ENCODE measurements at places on chromosomes 1 and 21. TPM values are rescaled to one million over a fixed set of nuclear protein-coding genes. Genes with fewer than 3 reads are reported as not detected.

Gene SLC25A24
- 41.1 TPM for total RNA-seq

Gene LCE3A
- total RNA-seq: not detected

DNA sequence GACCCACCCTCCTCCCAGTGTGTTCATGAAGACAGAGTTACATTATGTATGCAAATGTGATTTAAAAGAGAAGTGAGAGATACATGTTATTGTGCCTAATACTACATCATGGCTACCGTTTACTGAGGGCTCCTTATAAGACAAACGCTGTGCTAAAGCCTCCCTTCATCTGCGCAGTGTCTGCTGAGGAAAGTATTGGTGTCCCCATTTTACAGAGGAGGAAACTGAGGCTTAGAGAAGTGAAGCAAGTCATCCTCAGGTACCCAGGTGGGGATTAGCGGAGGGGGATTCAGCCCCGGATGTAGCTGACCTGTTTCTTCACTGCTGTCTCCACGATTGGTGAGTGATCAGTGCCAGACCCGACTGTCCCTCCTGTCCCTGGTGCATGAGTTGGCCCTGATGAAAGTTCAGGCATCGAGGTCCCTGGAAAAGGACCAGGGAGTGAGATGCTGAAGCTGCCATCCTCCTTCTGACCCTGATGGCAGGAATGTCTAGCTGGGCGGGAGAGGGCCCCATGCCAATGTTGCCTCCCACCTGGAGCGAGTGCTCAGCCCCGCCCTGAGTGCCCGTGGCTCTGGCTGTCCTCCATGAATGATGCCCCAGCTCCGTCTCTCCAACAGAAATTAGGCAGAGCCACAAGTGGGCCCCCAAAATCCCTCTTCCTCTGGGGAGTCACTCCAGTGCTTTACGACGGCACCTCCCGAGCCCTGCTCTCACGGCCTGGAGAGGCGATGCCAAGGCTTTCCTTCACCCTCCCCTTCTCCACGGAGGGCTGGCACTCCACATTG is 204.7 kb downstream of the KAZN start:
- DNase-seq: no peak

- DNase-seq: no peak
These were observed 568.3 kb upstream of the ADGRL2 start for GRCh38 chr1:81232420-81232819.

DNA sequence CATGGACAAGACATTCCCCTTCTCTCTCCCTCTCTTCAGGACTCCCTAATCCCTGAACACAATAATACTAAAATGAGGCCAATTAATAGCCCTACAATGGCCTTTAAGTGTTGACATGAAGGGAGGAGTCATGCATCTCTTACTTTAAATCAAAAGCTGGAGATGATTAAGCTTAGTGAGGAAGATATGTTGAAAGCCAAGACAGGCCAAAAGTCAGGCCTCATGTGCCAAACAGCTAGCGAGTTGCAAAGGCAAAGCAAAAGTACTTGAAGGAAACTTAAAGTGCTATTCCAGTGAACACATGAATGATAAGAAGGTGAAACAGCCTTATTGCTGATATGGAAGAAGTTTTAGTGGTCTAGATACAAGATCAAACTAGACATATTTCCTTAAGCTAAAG is 49.5 kb upstream of the CD46 start:
- DNase-seq: no peak

Gene KIAA0040
- 69.7 TPM for total RNA-seq

Gene NEGR1
- total RNA-seq: 34.7 TPM

DNA sequence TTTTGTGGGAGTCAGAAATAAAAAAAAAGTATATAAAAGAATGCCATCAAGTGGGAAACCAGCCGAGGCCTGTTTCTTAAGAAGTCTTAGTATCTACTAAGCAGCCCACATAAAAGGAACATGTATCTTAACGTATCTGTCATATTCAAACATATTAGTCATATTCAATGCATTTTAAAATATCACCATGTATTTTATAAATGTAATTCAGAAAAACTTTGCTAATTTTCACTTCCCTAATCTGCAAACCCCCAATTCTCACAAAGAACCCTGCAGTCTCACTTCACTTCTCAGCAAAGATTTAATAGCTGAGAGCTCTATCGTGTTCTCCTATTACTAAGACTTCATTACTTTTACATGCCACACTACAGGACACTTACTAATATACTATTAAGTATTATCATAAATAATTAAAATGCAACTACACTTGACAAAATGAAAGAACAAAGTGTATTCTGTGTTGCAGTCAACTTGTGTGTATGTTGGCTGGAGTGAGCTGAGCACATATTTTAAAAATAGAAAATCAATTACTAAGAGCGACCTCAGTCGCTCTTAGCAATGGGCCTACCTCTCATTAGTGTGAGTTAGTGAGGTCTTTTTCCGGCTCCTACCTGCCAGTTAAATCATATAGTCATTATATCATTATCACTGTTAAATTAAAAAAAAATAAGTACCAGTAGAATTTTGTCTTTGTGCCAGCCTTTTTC is 484.3 kb downstream of the LMO4 start:
- DNase-seq: no peak

Gene EVA1C
- total RNA-seq: 50.3 TPM

DNA sequence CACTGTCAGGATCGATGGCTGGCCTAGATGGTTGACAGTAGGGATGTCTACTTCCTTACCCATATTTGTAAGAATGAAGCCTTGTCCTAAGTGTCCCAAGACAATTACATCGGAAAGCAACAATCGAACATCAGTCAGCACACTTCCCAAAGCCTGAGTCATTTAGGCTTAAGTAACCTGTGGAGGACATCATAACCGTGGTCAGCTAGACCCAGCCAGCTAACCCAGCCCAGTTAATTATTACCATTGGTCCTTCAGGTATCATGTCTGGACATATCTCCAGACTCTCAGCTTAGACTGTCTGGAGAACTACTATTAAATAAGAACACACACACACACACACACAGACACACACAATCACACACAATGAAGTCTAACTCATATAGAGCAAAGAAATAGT is 264.7 kb downstream of the TRABD2B start:
- no peak for DNase-seq

Gene MEX3A
- total RNA-seq: 0.58 TPM

- DNase-seq: no peak
These were observed 192.8 kb downstream of the RWDD3 start for GRCh38 chr1:95426772-95427171.

Gene PLA2G2D
- not detected for total RNA-seq

DNA sequence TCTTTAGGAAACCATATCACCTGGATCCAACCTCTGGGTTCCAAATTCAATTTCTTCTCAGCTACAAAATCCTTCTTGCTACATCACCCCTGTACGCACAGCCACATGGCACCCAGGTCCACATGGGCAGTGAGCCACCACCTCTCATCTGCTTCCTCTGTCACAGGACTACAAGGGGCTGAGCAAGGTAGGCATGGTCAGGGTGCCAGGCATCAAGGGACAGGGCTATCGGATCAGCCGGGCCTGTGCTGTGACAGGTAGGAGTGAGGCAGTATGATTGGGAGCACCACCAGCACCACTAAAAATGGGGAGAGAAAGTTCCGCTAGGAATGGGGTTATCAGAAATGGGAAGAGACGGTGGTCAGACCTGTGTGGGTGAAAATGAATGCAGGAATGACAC is 29.4 kb downstream of the S100A6 start:
- DNase-seq: no peak

Gene MASP2
- not detected for total RNA-seq

DNA sequence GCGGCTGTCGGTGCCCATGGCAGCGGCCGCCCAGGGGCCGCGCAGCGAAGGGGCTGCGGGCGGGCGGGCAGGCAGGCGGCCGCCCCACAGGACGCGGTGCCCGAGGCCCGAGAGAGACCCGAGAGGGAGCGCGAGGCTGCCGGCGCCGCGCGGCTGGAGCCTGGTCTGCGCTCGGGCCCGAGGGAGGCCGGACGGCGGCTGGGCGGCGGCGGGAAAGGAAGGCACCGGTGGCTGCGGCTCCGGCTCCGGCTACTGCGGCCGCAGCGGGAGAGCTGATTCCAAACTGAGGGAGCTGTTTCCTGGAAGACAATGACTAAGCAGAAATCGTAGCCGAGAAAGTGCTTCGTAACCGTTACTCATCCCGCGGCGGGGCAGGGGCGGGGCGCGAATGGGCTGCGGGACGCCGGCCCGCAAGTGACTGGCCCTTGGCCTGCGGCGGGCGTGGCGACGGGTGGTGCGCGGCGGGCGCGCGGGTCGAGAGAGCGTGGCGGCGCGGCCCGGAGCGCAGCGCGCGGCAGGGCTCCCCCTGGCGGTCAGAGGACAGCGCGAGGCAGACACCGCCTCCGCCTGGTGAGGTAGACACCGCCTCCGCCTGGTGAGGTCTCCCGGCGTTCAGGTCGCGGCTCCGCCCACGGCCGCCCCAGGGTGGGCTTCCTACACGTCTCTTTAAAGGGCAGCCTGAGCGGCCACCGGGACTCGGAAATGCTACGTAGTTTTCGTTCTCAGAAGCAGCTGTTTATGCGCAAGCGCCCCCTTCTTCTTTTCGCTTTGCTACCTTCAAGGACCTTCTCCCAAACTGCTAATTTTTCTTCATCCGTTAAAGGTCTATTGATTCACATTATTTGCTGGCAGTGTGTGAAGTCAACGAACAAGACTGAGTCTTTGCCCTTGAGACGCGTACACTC is at the start of gene GCLM:
GCLM (minus strand) TSS at position 285 of the 905 bp plus-strand sequence; CDS start at position 18, 267 bp downstream.
- peak; percentile 98 for DNase-seq

GRCh38 chr1:222171005-222171404 is 376.9 kb downstream of the HHIPL2 start:
- DNase-seq: no peak

Gene CCDC185
- not detected for total RNA-seq

DNA sequence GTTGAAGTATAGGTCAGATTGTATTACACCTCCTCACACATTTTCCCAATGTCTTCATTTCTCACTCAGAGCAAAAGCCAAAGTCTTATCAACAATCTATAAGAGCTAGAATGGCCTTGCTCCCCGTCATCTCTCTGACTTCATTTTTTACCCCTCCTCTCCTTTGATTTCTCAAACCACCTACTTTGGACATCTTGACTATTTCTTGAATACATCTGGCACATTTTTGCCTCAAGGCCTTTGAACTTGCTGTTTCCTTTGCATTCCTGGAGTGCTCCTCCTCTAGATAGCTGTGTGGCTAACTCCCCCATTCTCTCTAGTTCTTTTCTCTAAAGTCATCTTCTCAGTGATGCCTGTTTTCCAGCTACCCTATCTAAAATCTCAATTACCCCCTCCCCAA is 7.2 kb upstream of the XCL2 start:
- DNase-seq: no peak

Gene C1orf141
- not detected for total RNA-seq

- DNase-seq: no peak
These were observed 2.5 kb upstream of the SFT2D2 start for GRCh38 chr1:168223261-168223660.
